ENCODE measurements at places on chromosomes 1 and 21. TPM values are rescaled to one million over a fixed set of nuclear protein-coding genes. Genes with fewer than 3 reads are reported as not detected.

DNA sequence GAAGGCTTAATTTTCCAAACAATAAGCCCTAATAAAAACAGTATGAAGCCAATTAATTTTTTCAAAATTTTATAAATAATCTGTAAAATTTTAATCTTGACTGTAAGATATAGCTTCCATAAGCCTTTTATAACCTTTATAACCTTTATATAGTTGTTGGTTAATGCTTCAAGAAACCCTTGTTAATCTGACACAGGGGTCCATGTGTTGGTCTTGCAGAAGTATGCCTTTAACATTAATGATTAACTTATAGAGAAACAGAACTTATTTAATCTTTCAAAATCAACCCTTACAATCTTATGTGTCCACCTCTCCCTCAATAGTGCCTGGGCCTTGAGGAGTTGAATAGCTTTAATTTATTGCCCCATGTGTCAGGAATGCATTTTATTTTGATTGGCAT is 23.2 kb upstream of the HAO2 start:
- no peaks in the 10 kb centered on the region for H3K4me1 ChIP-seq
- H3K27ac ChIP-seq, result no peak overlapping the region
- no peak for DNase-seq

DNA sequence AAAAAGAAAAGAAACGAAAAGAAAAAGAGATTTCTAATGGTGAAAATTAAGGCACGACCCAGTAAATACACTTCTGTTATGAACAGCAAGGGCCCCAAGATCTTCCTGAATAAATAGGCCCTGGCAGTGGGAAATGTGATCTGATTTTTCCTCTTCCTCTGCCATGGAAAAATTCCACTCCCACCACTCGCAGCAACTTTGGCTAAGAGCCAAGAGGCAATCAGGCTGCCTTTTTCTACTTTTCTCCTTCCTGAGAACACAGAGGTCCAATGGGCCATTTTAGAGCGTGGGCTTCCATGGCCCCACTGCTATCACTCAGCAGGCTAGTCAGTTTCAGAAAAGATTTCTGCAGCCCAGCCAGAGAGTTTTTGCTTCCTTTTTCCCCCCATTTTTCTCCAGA is 33.7 kb upstream of the AK4 start:
- H3K27ac ChIP-seq, result no peak overlapping the region
- H3K4me3 ChIP-seq, result no peak overlapping the region
- peaks cover 3% of the 10 kb centered on the region for H3K27me3 ChIP-seq
- no peak for DNase-seq

- H3K27ac ChIP-seq, result no peak overlapping the region
- DNase-seq, result no peak
- H3K36me3 ChIP-seq, result no peaks in the 10 kb centered on the region
- H3K4me3 ChIP-seq, result no peak overlapping the region
- peaks cover 1% of the 10 kb centered on the region for H3K27me3 ChIP-seq
- no peaks in the 10 kb centered on the region for H3K4me1 ChIP-seq
Observed at GRCh38 chr1:16091296-16091695, 17.8 kb upstream of the FAM131C start.

GRCh38 chr1:209860293-209860881 is 32.6 kb downstream of the UTP25 start:
- peak; percentile 86 for DNase-seq
- H3K4me1 ChIP-seq, result no peaks in the 10 kb centered on the region
- H3K36me3 ChIP-seq, result peaks cover 6% of the 10 kb centered on the region
- peaks cover 4% of the 10 kb centered on the region for H3K27me3 ChIP-seq
- no peak overlapping the region for H3K4me3 ChIP-seq
- no peak overlapping the region for H3K27ac ChIP-seq

The WDR64 gene
- not detected for total RNA-seq
